ENCODE measurements at places on chromosomes 5 and 9.

DNA sequence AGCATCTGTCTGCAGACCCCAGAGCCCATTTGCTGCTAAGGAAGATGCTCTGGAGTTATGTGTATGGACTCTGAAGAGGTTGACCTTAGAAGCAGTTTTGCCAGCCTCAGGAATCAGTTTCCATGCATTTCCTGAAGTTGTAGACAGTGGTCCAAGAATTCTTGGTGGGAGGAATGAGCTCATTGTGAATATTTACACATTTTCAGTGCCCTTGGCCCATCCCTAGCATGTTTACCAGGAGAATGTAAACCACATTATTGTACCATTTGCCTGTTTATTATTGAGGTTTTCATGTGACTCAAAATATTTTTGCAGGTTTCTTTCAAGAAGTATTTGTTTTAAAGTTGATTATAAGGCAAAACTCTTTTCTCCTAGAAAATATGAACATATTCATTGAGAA is 93.8 kb downstream of the NXNL2 start:
- DNase-seq: no peak

DNA sequence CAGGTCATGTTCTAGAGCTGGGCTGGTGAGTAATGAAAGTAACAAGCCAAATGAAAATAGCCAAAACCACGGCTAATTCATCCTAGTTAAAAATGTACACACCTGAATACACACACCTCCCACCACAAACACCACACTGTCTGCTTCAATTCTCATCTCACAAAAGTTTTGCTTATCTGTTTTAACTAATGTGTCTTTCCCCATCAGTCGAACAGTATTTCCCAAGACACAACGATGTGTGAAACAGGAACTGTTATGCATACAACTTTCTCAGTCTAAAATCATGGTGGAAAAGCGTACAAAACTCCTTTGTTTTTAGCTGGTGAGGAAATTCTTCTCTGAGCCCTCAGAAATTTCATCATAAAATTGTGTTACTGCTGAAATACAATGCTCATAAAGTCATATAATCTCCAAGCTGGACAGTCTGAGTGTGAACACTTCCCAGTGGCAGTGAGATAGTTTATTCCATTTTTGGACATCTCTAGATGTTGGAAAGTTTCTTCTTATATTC is 242.4 kb downstream of the EFNA5 start:
- DNase-seq: no peak

DNA sequence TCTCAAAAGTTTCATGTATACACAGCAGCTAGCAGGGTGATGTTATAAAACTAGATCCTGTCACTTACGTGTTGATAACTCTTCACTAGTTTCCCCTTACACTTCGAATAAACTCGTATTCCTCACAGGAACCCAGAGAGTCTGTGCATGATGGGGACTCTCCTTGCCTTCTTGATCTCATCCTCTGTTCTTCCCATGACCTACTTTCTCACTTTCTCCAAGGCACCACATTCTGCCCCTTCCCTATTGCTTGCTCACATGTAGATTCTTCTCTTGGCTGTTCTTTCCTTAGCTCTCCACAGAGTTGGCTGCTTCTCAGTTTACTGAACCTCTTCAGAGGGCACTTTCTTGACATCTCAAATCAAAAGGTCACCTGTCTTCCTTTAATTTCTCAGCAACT is 1.2 kb upstream of the AOPEP start:
- DNase-seq: no peak

DNA sequence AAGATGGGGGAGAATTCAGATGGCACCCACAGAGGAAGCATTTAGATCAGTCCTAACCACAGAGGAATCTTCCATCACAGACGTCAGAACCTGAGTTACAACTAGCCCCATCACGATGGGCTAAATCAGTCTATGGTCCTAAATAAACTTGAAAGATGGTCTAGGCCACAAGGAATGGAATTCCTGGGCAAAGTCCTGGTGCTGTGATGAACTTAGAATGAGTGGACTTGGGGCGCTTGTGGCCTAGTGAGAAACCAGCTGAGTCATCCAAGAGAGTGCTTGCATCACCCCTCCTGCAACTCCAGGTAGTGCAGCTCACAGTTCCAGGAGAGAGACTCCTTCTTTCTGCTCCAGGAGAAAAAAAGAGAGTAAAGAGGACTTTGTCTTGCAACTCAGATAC is 722.9 kb upstream of the RGMB start:
- no peak for DNase-seq

DNA sequence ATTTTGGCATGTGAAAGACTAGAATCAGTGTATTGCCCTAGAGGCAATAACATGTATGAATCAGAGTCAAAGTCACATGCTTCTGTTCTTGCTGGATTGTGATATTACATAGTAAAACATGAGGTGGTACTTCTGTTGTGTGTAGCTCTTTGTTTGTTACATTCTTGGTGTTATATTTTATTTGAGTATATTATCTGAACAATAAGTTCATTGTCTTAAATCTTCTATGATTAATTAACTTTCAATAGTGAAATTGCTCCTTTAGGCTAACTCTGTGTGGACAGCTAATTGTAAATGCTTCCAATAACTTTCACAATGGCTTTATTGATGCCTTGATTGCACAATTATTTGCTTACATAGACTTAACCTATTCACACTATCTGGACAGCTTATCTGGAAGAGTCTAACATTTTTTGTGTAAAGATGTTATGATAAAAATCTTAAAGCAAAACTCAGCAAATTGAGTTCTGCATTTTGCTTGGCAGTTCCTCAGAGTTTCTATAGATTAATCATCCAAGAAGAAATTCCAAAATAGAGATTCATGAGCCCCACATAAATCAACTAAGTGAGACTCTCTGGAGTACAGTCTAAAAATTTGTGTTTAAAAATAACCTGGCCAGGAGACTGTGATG is 239.6 kb upstream of the TUSC1 start:
- DNase-seq: no peak

- DNase-seq: no peak
Observed at GRCh38 chr5:125549322-125549911, 803.0 kb upstream of the ZNF608 start.

GRCh38 chr5:171891595-171891994 is 106.0 kb downstream of the SMIM23 start:
- DNase-seq: no peak

DNA sequence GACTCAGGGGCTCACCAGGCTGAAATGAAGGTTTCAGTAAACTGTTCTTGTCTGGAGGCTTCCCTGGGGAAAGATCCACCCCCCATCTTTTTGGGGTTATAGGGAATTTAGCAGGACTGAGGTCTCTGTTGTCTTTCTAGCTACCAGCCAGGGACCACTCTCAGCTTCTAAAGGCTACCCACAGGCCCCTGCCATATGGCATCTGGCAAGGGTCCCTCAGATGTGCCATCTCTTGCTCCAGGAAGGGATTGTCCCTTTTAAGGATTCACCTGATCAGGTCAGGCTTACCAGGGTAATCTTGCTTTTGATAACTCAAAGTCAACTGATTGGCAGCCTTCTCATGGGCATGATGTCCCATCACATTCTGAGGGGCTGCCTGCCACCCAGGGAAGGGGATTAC is 65.0 kb downstream of the NSUN2 start:
- no peak for DNase-seq

DNA sequence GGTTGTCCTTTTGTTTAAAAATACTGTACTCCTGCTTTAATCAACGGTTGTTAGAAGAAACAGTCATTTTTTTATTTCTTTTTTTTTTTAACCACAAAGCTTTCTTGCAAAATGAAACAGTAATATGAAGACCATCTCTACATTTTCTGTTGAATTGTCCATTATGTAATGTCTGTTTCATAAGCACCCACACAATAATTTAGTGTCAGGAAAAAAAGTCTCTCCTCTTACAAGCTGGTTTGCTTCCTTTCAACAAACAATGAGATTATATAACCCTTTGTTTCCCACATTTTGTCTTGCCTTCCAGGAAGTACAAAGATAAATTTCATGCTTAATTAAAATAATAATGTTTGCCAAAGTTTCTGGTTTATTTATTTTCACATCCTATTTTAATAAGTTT is 16.7 kb downstream of the CTNNAL1 start:
- no peak for DNase-seq

DNA sequence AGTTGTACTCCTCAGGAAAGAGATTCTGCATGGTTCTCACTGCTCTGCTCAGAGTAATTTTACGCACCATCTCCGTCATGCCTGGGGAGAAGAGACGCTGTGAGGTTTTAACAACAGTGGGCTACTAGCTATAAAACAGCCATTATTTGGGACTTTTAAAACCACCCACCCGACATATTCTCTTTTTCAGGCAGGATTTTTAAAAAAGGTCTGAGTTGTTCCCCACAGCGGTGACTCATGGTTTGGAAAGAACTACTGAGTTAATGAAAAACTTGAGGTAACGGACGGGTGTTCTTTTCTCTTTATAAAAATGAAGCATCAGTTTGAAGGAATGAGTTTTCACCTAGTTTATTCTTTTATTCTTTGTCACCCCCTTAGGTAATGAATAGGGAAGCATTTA is 61.3 kb downstream of the TTLL11 start:
- no peak for DNase-seq

GRCh38 chr9:121589986-121590385 is 61.4 kb upstream of the DAB2IP start:
- DNase-seq: no peak

GRCh38 chr9:136965771-136966484 is 11.4 kb upstream of the PTGDS start:
- no peak for DNase-seq

DNA sequence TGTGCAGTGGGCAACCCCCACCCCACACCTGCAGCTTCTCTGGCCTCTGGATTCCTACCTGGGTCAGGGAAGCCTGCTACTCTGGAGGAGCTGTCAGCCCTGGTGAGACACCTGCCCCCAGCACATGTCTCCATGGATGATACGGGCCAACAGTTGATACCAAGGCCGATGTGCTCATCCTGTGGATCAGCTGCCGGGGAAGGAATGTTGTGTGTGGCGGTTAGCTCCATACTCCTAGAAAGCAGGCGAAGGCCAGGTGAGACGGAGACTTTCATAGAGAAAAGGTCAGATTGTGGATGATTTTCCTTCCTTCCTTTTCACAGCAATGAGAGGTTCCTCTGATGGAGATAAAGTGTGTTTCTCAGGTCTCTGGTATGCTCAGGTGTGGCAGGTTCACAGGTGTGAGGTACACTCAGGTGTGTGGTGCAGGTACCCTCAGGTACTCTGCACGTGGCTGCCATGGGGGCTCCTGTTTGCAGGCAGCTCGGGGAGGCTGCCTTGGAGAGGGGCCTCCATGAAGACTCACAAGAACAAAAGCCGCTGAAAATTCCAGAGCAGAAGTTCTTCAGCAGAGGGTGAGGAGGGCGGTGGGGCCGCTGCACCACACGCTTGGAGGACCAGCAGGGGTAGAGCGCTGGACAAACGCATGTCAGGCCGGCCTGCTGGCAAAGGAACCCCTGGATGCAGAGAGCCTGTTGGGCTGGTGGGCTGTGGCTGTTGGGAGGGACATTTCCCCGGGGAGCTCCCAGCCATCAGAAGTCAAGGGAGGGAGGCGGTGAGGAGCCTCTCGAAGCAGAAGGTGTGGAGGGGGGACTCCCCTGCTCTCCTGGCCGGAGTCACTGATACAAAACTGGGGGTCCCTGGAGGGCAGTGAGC is 5.1 kb upstream of the AHRR start:
- DNase-seq: no peak

DNA sequence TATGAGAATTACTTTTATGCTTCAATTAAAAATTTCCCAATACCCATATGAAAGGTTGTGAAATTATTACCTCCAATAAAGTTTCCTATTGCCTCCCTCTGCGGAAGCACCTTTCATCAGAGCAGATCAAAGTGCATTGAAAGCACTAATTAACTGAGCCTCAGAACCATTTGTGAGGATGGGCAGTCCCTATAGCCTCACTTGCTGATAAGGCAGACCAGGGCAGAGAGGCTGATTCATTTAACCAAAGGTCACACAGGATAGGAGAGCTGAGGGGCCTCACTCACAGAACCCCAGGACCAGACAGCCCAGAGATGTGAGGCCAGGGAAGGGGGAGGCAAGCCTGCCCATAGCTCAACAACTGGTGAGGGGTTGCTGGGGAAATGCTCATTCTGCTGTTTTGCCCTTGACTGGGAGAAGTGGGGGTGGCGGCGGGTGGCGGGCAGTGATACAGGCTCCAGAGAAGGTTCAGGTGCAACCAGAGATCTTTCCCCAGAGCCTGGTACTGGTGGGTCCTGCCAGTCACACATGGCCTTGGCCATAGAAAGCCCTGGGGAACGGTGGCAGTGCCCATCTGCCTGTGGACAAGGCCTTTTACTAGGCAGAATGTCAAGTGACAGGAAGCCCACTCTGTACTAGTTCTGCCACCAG is 57.9 kb downstream of the MACROH2A1 start:
- DNase-seq: no peak
